CD14-positive monocyte (primary cell): ENCODE measurements at places on chromosomes 6 and 20. TPM values are rescaled to one million over a fixed set of nuclear protein-coding genes. Genes with fewer than 3 reads are reported as not detected.

DNA sequence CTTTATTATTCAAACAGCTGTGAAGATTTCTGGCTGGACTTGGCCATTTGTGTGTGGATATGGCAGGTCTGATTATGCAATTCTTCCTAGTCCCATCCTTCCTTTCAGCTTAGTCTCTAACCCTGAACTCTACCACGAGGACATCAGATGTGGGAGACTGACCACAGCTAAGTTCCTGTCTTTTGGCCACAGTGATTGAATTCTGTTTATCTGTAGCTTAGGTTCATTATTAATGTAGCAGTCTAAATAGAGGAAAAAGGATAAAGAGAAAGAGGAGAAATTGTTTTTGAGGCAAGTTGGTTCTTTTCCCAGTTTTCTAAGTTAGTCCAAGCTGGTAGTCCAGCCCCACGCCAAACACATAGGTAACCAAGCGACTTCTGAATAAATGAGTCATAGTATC is 598.9 kb downstream of the RFPL4B start:
- H3K4me3 ChIP-seq: no peak overlapping the region
- no peaks in the 10 kb centered on the region for H3K27me3 ChIP-seq
- DNase-seq: no peak

COL19A1 gene
- not detected for polyA plus RNA-seq

DNA sequence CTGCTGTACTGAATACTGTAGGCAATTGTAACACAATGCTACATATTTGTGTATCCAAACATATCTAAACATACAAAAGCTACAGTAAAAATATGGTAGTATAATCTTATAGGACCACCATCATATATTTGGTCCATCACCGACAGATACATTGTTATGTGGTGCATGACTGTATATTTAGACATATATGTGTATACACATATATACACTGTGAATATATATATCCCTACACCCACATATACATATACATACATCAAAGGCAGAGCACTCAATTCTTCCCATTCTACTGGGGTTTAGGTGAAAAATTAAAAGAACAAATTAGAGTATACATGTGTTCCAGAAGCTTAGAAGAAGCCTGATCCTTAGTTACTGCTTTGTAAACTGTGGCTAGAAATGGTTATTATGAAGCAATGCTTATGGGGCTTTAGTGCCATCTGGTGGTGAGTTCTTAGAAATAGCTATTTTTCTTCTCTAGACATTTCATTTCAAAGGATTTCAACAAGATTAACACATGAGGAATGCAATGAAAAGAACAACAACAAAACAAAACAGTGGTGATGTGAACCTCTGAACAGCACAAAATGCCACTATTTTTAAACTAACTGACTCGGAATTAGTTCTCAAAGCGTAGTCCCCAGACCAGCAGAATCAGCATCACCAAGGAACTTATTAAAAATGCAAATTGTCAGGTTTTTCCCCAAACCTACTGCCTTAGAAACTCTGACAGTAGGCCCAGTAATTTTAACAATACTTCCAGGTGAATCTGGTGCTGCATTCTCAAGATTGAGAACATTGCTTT is 38.0 kb downstream of the PKHD1 start:
- no peaks in the 10 kb centered on the region for H3K4me1 ChIP-seq
- no peak overlapping the region for H3K27ac ChIP-seq
- no peak overlapping the region for H3K4me3 ChIP-seq
- no peaks in the 10 kb centered on the region for H3K27me3 ChIP-seq
- DNase-seq: no peak
- H3K36me3 ChIP-seq: no peaks in the 10 kb centered on the region

DNA sequence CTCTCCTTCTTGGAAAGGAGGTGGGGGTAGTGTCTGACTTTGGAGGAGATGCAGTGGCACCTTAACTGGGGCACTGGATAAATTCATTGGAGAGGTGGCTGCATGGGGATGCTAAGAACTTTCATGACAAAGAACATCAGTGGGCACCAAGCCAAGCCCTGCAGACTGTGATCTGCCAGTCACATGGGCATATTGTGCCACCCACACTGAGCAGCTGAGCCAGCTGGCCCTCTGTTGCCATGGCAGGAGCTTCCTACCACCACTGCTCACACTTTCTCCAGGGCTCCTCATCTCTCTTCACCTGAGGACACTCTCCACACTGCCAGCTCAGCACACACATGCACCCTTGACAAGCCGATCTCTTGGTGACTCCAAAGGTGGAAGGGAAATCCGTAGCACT is 715.6 kb downstream of the QKI start:
- no peak overlapping the region for H3K4me3 ChIP-seq
- H3K27me3 ChIP-seq: no peaks in the 10 kb centered on the region
- no peak overlapping the region for H3K27ac ChIP-seq
- no peak for DNase-seq
- H3K36me3 ChIP-seq: no peaks in the 10 kb centered on the region

ARMH2 gene
- polyA plus RNA-seq: not detected

- no peak for DNase-seq
- no peak overlapping the region for H3K27ac ChIP-seq
- no peaks in the 10 kb centered on the region for H3K27me3 ChIP-seq
- H3K36me3 ChIP-seq: no peaks in the 10 kb centered on the region
- H3K4me3 ChIP-seq: no peak overlapping the region
Observed at GRCh38 chr6:146065690-146066089, 36.8 kb downstream of the GRM1 start.
